Sciatic nerve (tissue), 2 donors: ENCODE measurements at places on chromosomes 2 and 18.
A peak's percentile ranks its signal among the peaks of the same experiment; 100 is the strongest.

DNA sequence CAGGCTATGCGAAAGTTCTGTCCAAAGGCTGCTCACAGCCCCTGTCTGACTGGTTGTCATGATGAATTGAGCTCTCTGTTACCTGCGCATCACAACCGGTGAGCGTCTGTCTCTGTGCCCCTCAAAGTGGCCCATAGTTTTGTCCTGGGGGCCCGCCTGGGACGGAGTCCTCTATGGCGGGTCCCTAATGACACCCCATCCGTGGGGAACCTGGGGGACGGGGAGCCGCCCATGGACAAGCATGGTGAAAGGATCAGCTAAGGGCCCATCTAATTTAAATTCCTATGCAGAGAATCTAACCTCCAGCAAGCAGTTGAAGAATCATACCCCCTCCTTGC lies 473 bp downstream of the ELMOD3 start:
- no peak for DNase-seq

GRCh38 chr2:190435031-190435670 lies 27.0 kb downstream of the MFSD6 start:
- DNase-seq, result no peak

- no peak for DNase-seq
These were observed 23.6 kb downstream of the ZBTB7C start for GRCh38 chr18:48385596-48385995.

DNA sequence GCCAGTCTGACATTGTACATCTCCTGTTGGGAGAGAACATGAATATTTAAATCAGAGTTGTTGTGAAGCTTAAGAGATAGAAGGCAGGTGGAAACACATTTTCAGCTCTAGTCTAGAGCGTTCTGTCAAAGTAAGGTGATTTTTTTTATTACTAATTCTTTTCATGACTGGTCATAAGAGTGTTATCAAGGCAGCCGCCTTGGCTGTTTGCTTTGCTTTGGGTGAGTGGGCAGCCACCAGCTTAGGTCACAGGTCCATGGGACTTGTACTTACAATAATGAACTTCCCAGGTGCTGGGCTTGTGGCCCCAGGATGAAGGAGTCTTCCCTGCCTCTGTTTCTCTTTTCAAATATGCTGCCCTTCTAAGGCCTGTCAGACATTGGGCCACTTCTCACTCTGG lies 256.3 kb downstream of the SRBD1 start:
- DNase-seq, result no peak

- DNase-seq, result no peak
These were observed 35.1 kb downstream of the LOXHD1 start for GRCh38 chr18:46621871-46622270.

DNA sequence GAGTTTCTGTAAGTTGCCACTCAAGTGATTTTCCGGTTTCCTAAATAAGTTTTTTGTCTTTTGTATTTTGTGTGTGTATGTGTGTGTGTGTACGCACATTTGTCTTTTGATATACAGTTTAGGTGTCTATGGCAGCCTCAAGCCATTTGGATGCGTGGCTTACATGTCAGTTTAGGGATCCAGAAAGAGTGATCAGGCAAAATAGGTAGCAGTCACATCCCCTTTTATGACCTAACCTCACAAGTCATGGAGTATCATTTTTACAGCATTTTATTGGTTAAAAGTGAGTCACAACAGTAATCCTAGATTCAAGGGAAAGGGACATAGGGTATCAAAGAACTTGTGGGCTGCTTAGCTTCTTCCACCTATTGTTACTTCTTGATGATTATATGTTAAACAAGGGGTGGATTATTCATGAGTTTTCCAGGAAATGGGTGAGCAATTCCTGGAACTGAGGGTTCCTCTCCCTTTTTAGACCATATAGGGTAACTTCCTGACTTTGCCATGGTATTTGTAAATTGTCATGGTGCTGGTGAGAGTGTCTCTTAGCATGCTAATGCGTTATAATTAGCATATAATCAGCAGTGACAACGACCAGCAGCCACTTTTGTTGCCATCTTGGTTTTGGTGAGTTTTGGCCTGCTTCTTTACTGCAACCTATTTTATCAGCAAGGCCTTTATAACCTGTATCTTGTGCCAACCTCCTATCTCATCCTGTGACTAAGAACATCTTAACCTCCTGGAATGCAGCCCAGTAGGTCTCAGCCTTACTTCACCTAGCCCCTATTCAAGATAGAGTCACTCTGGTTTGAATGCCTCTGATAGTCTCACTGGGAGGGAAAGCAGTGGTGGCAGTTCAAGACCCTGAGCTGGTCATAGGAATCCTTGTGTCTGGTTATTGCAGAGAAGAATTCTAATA lies 8.6 kb upstream of the SOCS6 start:
- no peak for DNase-seq

- DNase-seq, result no peak
These were observed 16.2 kb upstream of the GPC1 start for GRCh38 chr2:240419271-240419670.

DNA sequence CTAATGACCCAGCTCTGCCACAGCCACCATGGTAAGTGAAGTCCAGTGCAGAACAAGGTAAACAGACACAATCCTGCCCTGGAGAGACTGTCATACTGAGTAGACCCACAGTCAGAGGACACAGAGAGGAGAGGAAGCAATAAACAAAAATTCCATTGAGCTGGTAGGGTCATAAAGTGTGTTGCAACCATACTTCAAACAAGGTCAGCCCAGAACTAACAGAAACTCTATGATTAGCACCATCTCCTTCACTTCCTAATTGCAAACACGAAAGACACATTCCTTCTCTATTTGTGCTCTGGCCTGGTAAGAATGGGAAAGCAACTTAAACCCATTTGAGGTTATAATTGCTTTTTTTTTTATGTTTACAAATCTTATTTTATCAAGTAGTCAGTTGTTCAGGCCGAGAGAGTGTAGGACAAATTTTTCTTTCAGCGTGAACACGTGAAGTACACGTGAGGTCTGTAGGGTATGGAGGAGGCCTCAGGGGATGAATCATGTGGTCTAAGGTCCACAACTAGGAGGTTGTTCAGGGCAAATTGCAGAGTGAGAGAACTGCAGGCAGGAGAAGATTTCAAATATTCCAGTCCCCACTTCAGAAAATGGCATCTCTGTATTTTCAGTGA lies 71.4 kb upstream of the GLS start:
- DNase-seq, result no peak

DNA sequence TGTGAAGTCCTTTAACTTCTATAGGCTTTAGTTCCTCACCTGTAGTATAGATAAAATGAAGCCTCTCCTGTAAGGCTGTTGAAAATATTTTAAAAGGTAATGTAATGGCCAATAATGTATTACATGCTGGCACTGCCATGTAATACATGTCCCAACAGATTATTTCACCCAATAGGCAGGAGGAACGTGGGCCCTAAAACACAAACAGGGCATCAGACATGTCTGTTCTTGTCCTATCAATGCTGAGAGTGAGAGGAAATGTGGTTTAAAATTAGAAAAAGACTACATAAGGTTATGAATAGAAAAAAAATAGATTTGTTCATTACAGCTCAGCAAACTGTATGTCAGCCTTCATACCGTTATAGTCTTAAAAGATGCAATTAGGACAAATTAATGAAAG lies 492.7 kb upstream of the DDX18 start:
- no peak for DNase-seq

- DNase-seq, result no peak
These were observed 370.9 kb upstream of the RND3 start for GRCh38 chr2:150858382-150858781.

DNA sequence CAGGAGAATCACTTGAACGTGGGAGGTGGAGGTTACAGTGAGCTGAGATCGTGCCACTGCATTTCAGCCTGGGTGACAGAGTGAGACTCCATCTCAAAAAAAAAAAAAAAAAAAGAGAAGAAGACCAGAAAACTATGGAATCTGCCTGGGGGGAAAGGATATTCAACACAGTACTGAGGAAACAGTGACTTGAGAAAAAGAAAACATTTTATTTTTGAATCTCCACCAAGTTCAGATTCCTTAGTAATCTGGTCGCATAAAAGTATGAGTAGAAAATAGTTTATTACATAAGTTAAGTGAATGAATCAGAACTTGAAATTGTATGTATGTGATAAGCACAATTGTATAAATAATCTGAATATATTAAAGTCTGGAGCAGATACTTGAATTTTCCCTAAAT lies 13.0 kb upstream of the HAT1 start:
- no peak for DNase-seq

- no peak for DNase-seq
These were observed 57.2 kb downstream of the SF3B1 start for GRCh38 chr2:197377670-197378069.

GRCh38 chr2:74834792-74835755 lies 1.1 kb downstream of the HK2 start:
- no peak for DNase-seq

DNA sequence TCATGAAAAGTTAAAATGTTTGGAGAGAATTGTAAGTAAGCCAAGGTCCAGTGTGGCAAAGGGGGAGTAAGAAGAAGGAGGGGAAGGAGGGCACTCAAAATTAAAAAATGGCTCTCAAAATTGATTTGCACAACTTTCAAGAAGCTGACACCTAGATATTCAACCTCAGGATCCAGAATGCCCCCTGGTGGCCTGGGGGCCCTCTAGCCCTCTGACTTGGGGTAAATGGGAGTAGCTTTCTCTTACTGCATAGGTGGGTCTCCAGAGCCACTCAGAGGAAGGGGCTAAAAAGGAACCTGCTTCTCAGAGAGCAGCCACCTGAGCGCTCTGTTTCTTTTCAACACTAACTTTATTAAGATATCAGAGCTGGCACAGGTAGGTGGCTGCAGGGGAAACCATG lies 968.5 kb downstream of the BCL11A start:
- no peak for DNase-seq

DNA sequence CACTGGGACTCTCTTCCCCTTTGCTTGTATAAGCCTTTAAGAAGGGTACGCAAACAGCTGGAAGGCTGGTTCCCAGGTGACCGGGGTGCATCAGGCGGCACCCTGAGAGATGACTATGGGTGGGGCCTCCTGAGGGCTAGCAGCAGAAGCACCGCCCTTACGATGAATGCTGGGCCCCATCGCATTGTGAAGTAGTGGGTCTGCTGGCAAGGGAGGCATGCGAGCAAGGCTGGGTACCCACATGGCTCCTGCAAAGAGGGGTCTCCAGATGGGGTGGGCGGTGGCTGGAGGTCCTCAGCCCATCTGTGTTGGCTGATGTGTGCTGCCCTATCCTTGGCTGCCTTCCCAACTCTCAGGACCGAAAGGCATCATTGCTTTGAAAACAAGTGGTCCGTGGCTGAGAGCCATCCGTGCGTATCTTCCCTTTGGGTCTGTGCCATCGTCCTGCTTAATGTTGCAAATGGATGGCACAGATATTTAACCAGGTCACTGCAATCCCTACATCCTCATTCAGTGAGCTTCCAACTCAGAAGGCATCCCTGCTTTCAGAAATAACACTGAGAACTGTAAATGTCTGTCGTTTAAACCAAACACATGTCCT lies 83.5 kb upstream of the GPC1 start:
- DNase-seq, result peak; percentile 45

- DNase-seq, result no peak
These were observed 237.0 kb upstream of the FOSL2 start for GRCh38 chr2:28155627-28156026.

DNA sequence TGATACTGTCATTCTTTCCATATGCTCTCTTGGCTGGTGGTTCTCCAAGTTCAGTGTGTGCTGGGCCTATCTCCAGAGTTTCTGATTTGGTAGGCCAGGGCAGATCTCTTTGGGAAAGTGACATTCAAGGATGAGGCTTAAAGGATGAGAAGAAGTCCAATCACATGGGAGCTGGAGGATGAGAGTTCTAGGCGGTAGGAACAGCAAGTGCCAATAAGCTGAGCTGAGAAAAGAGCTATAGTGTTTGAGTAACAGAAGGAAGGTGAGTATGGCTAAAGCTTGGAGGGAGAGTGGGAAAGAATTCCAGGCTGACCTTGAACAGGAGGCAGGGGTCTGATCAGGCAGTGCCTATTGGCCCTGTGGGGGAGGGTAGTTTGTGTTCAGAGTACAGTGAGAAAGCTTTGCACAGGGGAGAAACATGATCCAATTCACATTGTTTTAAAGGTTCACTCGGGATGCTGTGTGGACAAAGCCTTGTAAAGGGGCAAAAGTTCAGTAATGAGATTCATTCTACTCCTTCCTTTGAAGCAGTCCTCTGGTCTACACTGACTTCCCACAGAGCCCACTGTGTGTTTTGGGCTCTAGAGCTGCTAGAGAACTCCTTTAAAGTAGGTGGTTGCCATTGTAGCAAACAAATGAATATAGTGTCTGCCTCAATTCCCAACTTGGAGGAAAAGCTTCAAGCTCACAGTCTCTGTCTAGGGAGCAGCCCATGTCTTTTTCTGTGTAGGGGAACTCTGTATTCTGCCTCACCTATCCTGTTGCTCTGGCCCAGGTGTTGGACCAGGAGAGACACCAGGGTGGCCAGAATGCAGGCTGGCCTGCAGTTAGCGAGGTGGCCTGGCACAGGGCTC lies 81.8 kb downstream of the FASTKD2 start:
- DNase-seq, result no peak

- DNase-seq, result no peak
These were observed 12.9 kb upstream of the SNORC start for GRCh38 chr2:232857158-232857563.

GRCh38 chr18:3069671-3070433 lies 56.9 kb upstream of the LPIN2 start:
- DNase-seq, result no peak

DNA sequence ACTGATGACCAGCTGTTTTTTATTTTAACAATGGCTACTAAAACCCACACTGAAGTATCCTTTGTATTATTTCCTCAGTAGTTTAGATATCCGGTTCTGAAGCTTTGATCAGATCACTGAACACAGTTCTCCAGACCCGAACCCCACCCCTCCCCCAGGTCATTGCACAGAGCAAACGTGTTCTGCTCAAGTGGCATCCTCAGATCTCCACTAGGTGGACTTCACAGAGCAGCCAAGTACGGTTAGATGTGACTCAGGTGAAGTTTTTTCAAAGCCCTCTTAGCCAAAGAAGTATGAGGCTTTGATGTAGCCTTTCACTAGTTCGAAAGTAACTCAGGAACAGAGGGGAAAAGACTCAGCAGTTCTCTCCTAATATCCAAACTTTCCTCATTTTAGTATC lies 142.7 kb upstream of the NRP2 start:
- no peak for DNase-seq

- no peak for DNase-seq
These were observed 33.7 kb upstream of the APCDD1 start for GRCh38 chr18:10420561-10421352.

GRCh38 chr18:45198526-45198925 lies 416.8 kb upstream of the SLC14A2 start:
- DNase-seq, result no peak

DNA sequence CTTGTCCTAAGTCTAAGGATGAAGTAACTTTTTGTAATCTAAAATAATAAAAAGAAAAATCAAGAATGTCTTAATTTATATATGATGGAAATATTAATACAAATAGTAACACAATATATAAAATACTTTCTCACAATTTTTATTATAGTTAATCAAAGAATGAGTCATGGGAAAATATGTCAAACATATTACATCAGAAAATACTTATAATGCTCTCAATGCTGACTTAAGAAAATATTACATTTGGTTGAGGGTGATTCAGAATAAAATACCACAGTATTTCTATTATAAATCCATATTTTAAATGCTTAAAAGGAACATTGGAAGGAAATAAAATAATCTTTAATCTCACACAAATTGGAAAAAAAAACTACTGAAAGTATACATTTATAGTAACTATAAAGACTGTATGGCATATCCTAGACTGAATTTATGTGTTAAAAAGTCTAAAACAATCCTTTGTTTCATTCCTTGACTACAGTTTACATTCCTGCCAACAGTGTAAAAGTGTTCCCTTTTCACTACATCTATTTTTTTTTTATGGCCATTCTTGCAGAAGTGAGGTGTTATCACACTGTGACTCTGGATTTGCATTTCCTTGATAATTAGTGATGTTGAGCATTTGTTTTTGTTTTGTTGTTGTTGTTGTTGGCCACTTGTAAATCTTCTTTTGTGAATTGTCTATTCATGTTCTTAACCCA lies 1573.5 kb upstream of the ACVR2A start:
- no peak for DNase-seq
